ENCODE measurements at places on chromosomes 11 and 22.
A peak's percentile ranks its signal among the peaks of the same experiment; 100 is the strongest.

DNA sequence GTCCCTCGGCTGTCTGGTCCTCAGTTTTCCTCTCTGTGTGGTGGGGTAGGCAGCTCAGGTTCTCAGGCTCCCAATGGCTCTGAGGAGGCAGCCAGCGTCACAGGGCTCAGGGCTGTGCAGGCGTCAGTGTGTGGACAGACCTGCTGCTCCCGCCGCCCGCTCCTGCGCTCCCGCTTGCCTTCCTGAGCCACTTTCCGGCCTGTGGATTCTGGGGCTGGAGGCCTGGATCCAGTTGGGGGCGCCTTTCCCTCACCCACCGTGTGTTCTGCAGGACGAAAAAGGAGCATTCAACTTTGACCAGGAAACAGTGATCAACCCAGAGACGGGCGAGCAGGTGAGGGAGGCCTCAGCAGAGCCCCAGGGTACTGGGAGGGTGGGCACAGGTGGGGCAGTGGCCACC, 14.7 kb downstream of the DPP3 start:
- DNase-seq, result no peak

DNA sequence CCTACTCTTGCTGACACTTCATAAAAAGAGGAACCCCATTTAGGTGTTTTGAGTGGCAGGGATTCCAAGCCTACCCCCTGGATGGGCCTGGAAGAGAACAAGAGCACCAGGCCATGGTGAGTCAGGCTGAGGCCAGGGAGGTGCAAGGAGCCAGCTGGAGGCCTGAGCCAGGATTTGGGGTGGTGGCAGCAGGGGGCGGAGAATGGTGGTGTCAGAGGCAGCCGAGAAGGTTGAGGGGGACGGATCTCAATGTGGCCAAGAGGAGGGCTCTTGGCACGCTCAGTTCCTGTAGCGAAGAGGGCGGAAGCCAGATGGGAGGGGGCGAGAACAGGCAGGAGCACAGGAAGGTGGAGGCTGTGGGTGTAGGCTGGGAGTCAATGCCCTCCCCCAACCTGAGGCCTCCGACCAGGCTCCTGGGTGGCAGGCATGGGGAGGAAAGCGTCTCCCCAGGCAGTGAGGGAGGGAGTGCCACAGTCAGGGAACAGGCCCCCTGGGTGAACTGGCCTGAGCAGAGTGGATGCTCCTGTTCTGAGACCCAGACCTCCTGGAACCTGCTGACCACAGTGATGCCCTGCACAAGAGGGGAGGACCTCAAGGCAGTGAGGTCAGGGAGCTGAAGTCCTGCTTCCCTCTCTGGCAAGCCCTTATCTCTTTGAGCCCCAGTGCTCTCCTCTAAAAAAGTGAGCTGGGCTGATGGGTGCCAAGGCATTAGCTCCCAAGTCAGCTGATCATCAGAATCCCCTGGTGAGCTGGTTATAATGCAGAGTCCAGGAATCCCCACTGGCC, 13.9 kb downstream of the RTN4RL2 start:
- DNase-seq, result no peak

DNA sequence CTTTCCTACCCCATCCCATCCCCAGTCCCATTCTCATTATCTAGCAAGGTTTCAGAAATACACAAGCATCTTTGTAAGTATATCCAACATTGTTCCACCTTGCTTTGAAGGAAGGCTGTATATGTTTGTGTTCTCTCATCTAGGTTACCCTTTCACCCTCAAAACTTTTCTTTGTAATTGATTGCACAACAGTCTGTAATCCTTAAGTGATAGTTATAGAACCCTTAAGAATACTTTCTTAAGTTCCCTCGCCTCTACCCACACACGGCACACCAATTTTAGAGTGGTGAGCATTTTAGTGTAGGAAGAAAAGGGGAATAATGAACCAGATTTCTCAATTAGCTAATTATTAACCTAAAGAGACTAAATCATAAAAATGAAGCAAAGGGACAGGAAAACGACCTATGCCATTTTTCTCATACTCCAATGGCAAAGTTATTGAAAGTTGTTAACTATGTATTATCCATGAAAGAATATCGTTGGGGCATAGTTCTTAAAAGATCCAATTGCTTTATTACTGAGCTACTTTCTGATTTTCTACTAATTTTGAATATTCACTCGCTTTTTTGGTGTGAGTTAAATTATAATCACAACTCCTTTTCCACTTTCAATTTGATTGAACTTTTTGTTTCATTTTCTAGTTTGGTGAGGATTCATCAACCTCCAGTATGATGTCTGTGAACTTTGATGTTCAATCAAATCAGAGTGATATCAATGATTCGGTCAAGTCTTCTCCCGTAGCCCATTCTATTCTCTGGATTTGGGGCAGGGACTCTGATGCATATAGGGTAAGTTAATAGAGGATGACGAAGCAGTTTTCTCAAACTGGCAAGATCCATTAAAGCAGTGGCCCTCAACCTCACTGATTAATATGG, 44.9 kb downstream of the TTC17 start:
- DNase-seq, result no peak

GRCh38 chr22:36356708-36357624, 30.8 kb downstream of the MYH9 start:
- no peak for DNase-seq

DNA sequence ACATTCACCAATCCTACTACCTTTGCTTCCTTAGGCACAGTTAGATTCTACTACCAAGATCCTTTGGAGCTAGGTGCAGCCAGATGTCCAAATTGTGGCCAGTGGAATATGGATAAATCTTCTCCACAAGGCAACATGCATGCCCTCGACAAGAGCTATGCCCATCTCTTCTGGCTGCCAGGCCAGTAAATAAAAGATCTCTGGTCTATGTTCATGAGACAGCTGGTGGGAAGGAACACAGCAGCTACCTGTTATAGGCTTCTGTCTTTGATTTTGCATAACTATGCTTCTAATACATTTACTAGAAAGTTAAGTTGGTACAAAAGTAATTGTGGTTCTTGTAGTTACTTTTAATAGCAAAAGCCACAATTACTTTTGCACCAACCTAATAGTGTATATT, 182.7 kb downstream of the DLG2 start:
- no peak for DNase-seq

GRCh38 chr11:109864834-109865547, 228.2 kb upstream of the ZC3H12C start:
- no peak for DNase-seq

DNA sequence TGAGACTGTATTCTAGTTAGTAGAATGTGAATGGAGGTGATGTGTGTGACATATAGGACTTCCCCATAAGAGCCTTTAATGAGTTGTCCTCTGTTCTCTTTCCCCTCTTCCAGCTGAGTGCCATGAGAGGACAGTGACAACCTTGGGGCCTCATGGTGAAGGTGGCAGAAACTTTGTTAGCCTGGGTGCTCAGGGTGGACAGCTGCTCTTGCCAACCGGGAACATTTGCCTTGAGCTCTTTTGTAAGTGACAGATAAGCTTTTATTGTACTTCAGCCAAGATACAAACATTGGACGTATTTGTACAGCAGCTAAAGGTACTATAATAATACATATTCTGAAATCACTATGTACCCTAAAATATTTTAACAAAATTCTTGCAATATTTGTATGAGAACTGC, 33.0 kb upstream of the PLET1 start:
- DNase-seq, result no peak

GRCh38 chr22:20131859-20132685, 468 bp downstream of the ZDHHC8 start:
- DNase-seq, result no peak

GRCh38 chr11:1157341-1157644, 460 bp upstream of the MUC5AC start:
- DNase-seq, result no peak

- no peak for DNase-seq
Observed at GRCh38 chr22:46066691-46067090, 83.6 kb upstream of the PPARA start.

GRCh38 chr11:29914203-29914930, 102.5 kb downstream of the KCNA4 start:
- no peak for DNase-seq

- DNase-seq, result no peak
Observed at GRCh38 chr11:26767060-26767459, 45.2 kb upstream of the SLC5A12 start.

DNA sequence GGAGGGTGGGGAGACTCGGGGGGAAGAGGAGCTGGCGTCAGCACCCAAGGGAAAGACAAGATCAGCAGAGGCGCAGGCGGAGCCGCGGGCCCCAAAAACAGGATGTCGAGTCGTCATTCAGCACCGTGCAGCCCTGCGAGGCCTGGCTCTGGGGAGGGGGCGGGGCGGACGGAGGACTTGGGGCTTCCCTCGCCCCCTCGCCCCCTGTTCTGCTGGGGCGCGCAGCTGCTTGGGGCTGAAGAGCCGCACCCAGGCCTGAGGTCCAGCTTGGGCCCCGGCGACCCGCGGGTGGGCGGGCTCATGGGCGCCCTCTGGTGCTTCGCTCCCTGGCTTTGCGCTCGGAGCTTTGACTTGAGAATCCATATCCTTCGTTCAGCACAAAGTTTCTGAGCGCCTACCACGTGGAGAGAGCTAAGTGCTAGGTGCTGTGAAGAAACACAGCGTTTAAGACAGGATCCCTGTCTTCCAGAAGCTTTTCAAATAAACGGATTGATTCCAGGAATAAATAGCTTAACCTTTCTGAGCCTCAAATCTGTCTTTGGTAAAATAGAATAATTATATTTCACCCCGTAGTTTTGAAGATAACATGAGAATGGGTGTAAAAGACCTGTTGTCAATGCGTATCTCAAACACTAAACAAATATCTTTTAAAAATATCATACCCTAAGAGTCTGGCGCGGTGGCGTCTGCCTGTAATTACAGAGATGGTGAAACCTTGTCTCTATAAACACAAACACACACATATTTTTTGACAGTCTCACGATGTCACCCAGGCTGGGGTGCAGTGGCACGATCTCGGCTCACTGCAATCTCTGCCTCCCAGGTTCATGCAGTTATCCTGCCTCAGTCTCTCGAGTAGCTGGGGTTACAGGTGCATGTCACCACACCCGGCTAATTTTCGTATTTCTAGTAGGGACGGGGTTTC, 929 bp upstream of the RHOG start:
- DNase-seq, result peak; percentile 88

DNA sequence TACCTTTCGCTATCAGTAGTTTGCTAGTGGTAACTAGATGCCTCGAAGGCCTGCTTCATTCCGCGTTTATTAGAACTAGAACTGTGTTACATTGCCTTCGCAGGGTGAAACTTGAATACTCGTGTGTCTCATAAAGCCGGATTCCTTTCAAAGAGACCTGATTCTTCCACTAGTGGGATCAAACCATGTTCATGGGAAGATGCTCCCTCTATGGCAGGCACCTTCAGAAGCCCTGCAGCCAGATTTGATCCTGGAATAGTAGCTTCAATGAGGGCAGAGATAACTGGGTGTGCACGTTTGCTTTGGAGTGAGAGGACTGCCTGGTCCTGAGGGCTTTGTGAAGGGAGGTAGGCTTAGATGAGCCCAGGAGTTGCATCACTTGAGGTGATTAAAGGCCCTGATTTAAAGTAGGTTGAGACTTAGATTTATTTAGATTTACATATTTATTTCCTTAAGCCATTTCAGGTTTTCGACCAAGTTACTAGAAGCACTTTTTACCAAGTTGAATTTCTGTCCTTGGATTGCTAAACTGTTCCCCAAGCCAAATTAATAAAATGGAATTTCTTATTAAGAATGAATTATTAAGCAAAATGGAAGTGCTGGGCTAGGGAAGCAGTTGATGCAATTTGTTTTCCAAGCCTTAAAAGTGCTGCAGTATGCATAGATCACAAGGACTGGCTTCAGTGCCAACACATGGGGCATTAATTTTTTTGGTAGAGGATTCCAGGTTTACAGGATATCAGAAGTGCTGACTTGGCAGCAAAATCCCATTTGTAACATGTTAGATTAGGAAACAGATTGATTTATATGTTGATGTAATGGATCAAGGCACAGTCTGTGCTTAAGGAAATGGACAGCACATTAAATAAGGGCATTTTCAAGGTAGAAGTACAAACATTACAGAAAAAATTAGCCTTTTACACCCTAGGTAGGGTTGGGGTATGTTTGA, 32.9 kb downstream of the APLP2 start:
- DNase-seq, result no peak

- no peak for DNase-seq
Observed at GRCh38 chr11:19353287-19353850, 112.6 kb upstream of the E2F8 start.

GRCh38 chr22:26671317-26672059, 14.1 kb downstream of the MIAT start:
- DNase-seq, result no peak

GRCh38 chr11:77402218-77402556, 71.7 kb downstream of the PAK1 start:
- DNase-seq, result no peak

GRCh38 chr11:57094181-57094935, 87.4 kb upstream of the LRRC55 start:
- no peak for DNase-seq

- no peak for DNase-seq
Observed at GRCh38 chr11:102284008-102284407, 33.3 kb upstream of the BIRC3 start.

DNA sequence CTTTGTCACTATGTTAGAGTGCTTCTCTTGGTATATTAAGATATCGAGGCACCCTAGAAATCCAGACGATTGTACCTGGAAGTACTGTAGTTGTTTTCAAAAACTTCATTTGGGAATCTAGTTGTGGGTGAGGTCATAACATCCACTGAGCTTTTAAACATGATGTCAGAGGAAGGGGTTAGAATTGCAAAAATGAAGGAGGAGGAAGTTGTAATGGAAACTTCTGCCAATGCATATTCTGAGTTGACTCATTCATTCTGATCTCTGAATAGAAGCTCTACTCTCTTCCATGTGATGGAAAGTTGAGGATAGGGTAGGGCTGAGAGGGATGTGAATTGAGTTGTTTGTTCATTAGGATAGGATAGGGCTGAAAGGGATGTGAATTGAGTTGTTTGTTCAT, 7.7 kb downstream of the CD44 start:
- DNase-seq, result no peak

DNA sequence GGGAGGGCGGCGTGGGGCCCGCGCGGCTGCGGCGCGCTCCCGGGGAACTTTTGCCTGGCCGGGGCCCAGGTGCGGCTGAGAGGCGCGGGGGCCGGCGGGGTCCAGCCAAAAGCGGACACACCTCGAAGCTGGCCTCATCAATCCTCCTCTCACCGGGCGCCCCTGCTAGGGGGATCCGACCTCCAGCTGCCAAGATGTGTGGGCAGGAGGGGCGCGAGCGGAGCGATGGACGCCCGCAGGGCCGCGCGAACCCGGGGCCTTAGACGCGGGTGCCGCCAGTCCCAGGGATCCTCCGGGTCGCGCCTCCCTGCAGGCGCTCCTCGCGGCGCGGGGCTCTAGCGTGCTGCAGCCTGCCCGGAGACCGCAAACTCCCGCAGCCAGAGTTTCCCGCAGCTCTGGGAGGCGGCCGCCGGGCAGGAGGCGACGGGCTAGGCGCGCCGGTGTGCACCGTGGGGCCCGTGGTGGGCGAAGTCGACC, 785 bp downstream of the IGSF9B start:
- DNase-seq, result no peak

DNA sequence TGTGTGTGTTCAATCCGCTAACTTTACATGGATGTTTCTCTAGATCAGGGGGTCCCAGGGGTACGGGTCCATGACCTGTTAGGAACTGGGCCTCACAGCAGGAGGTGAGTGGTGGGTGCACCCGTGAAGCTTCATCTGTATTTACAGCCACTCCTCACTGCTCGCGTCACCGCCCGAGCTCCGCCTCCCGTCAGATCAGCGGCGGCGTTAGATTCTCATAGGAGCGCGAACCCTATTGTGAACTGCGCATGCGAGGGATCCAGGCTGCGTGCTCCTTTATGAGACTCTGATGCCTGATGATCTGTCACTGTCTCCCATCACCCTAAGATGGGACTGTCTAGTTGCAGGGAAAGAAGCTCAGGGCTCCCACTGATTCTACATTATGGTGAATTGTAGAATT, 31.9 kb downstream of the MRGPRD start:
- DNase-seq, result no peak

- no peak for DNase-seq
Observed at GRCh38 chr22:48780597-48781277, 1046.9 kb downstream of the BRD1 start.

All from left forelimb (tissue), 1 donor.